ENCODE measurements at places on chromosomes 2 and 18. TPM values are rescaled to one million over a fixed set of nuclear protein-coding genes. Genes with fewer than 3 reads are reported as not detected.

- DNase-seq = no peak
Measured at GRCh38 chr2:141063406-141063805, 1067.4 kb downstream of the LRP1B start.

GRCh38 chr2:203710952-203711351, 4.5 kb downstream of the CD28 start:
- no peak for DNase-seq

DNA sequence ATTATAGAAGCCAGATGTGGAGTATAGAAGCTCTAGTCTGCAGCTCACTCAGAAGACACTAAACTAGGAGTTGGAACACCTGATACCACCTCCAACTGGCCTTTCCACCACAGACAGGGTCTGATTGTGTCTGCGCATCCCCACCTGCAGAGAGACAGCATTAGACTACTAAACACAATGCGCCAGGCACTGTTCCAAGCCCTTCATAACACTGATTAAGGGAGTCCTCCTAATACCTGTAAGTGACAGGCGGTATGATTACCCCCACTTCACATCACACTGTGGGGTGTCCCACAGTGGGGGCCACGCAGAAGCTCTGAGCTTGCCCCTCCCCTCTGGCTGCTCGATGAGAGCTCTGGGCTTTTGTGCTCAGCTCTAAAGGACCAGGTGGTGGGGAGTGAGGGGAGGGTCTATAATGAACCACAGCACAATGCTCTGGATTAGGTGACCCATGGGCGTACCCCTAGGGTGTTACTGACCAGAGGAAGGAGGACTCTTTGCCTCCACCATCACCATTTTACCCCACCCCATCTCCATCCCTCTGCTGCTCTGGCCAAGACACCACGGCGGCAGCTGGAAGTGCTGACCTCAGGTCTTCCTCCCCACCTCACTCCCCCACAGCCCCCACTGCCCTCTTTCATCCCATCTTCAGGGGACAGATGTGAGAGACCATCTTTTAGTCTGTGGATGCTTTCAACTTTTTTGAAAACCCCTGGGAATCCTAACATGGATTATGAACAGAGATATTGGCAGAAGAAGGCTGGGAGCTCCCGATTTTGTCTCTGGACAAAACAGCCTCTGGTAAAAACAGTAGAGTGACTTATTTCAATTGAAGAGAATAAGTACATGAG, 145.1 kb downstream of the GFPT1 start:
- DNase-seq = no peak

DNA sequence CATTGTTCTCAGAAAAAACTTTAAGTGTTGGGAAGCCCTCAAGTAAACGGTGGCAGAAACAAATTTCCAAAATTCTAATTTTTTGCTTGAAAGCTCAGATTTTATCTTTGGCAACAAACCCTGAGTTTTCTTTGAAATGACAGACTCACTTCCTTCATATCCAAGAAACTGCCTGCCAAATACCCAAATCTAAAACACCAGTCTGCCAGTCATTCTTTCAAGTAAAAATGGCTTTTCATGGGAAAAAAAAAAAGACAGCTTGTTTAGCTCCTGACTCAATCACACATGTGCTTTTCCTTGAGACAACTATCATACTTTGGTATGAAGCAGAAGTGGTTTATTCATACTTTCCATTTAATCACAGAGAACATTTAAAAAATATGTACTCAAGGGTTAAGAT, 40.6 kb upstream of the CSRNP3 start:
- DNase-seq = no peak

- no peak for DNase-seq
Measured at GRCh38 chr2:157245846-157246764, 11.4 kb upstream of the GALNT5 start.

DNA sequence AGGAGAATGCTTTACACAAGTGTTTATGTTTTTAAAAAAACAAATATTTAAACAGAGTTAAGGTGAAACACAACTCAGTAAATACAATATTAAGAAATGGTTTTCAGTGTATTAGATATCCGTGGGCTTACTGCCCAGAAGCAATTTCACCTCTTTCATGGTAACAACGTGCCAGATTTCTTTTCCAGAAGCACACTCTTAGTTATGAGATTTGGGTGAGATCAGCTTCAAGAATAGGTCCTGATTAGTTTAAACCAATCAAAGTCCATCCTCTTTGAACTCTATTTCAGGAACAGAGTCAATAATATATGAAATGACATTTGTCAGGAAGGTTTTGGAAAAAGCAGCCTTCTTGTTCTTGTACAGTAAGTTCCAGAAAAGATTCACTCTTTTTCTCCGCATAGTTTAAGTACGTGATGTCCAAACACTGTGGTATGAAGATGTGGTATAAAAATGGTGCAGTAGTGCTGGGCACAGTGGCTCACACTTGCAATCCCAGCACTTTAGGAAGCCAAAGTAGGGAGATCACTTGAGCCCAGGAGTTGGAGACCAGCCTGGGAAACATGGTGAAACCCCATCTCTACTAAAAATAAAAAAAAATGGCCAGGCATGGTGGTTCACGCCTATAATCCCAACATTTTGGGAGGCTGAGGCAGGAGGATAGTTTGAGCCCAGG, 14.7 kb downstream of the USP34 start:
- DNase-seq = no peak

GRCh38 chr18:80167331-80167730, 58.3 kb downstream of the ADNP2 start:
- DNase-seq = no peak

DNA sequence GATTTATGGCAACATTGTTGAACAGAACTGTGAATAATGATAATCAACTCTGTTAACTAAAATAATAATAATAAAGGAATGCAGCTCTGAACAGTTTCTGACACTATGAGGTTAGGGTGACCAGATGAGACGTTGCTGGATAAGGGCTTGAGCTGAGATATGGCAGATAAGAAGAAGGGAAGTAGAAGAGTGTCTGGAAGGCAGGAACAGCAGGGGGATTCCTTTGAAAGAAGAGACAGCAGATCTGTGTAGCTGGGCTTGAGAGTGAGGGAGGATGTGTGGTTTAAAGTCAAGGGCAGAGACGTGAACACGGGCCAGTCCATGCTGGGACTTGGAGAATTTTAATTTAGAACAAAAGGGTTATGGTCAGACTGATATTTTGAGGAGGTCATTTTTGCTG, 273.1 kb upstream of the SLC14A2 start:
- DNase-seq = no peak

DNA sequence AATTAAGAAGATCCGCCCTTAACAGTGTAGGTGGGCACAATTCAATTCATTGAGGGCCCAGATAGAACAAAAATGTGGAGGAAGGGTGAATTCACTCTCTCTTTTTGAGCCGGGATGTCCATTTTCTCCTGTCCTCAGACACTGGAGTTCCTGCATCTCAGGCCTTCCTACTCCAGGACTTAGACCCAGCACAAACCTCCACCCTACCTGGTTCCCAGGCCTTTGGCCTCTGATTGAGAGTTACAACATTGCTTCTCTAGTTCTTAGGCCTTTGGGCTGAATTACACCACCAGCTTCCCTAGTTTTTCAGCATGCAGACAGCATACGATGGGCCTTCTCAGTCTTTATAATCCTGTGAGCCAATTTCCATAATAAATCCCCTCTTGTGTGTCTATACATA, 87.8 kb upstream of the TMEM17 start:
- no peak for DNase-seq

DNA sequence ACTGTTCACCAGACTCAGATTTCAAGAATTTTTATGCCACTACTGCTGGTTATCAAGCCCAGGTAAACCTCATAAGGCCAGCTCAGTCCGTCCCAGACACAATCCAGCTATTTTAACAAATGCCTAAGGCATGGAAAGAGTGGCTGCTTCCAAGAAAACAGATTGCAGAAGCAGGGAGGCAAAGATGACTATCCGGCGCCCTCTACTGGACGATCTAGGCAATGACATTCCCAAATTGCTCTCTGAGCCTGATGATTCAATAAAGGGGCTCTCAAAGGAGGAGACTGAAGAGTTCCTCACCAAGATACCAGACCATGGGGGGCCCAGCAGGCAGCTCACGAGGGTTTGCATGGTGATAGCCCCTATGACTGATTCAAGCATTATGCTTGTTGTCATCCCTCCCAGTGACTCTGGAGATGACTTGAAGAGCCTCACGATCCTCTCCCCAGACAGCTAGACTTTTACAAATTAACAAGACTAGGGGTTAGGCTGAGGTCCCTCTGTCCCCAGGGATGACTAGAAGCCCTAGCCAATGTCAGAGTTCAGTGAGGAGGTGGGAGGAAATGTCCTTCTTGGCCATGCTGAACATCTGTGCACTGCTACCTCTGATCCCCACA, 25.0 kb downstream of the SERPINB8 start:
- peak; percentile 55 for DNase-seq

- no peak for DNase-seq
Measured at GRCh38 chr2:157267476-157267875, 10.0 kb downstream of the GALNT5 start.

DNA sequence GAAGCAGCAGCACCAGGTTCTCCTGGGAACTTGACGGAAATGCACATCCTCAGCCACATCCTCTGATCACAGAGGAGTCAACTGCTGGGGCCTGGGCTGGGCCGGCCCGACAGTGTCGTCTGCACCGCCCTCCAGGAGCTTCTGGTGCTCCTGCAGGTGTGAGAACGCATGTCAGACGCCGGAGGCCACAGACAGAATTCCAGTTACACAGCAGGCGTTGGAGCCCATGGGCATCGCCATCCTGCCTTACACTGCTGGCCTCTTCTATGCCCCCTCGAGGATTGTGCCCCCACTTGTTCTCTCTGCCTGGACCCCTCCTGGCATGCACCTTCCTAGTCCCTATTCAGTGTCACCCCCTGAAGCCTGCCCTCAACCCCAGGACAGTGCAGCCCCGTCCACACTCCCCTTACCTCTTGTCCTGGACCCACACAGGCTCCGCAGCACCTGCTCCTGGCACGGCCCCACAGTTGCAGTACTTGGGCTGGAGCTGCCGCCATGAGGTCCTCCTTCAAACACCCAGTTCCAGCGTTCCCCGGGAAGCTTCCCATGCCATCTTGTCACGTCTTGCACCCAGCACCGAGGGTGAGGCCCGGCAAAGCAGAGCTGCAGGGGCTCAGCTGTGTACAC, 37.5 kb downstream of the ADI1 start:
- no peak for DNase-seq

GRCh38 chr2:218276986-218277755, 6.9 kb downstream of the PNKD start:
- no peak for DNase-seq

- DNase-seq = no peak
Measured at GRCh38 chr18:5311301-5311989, 15.9 kb upstream of the ZBTB14 start.

DNA sequence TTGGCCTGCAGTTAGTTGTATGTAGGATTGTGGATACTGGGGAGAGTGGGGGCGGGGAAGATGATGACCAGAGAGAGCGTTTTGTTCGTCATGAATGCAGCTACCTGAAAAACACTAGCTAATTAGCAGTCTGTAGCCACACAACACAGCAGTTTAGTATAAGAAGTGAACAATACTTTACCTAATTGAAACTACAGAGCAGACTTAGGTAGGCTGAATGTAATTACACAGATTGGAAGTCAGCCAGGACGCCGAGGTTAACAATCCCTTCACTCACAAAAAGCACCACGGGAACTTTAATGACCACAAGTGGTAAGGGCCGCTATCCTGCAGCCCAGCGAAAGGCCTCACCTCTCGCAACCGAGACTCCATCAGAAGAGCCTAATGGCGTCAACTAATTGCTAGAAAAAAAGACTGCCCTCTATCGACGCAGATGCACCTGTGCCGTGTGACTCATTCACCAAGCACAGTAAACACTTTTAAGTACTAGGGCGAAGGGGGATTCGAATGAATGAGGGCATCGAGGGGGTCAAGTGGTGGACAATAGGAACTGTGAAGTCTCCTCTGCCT, 591.0 kb downstream of the ARHGAP15 start:
- no peak for DNase-seq

- no peak for DNase-seq
Measured at GRCh38 chr2:167177196-167177595, 288.9 kb downstream of the XIRP2 start.

DNA sequence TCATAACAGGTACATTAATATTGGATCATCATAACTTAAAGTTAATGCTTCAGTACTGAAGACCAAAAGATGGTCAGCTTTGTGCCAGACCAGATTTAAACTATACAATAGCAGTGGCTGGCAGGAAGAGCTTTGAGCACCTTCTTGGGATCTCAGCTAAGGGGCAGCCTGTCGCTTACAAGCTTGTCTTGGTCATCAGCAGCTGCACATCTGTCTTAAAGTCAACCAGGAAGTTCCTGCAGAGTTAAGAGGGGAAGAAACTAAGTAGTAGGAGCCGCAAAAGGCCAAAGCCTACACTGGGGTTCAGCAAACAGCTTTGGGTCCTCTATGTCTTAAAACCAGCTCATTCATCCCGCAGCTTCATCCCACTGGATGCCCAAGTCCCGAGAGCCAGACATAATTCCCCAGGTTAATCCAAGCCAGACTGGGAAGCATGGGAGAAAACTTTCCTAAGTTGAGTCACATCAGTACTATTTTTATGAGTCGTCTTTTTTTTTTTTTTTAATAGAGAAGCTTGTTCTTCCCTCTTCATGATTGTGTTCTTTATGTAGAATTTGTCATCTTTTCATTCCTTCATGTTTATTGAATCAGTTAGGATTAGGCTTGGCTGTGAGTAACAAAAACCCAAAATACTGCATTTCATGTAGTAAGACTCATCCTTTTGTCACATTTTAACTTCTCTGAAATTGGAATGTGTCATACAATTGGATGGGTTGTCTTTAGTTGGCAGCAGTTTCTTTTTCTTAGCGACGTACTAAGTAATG, 59.3 kb downstream of the SERTAD2 start:
- no peak for DNase-seq

- no peak for DNase-seq
Measured at GRCh38 chr2:171089489-171089888, 71.2 kb downstream of the TLK1 start.

- DNase-seq = no peak
Measured at GRCh38 chr2:240136671-240137292, 677 bp upstream of the COPS9 start.

DNA sequence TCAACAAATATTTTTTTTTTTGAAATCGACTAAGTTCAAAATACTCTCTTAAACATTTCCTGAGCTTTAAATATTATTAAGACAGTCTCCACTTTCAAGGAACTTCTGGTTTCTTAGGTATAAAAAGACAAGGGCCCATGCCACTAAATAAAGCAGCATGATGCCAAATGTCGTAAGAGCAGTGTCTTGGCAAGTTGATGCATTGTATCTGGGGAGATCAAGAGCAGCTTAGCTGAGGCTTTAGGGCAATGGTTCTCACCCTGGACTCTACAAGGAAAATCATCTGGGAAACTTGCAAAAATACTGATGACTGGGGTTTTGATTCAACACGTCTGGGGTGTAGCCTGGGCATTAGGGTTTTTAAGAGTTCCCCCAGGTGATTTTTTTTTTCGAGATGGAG, 41.3 kb downstream of the COL4A3 start:
- no peak for DNase-seq

The CABYR gene
- total RNA-seq = 9.5 TPM

The MC4R gene
- total RNA-seq = 0.19 TPM

The CD8B2 gene
- not detected for total RNA-seq

The DNER gene
- 4.0 TPM for total RNA-seq

The SANBR gene
- 33.3 TPM for total RNA-seq

The RNF144A gene
- 49.6 TPM for total RNA-seq

The TXNL4A gene
- 140 TPM for total RNA-seq

The RNMT gene
- 35.8 TPM for total RNA-seq

The MC5R gene
- not detected for total RNA-seq

The ABCG8 gene
- total RNA-seq = not detected

The FKBP1B gene
- total RNA-seq = 22.0 TPM

The POLE4 gene
- 49.3 TPM for total RNA-seq

The NAB1 gene
- total RNA-seq = 48.8 TPM

The KCNIP3 gene
- 2.9 TPM for total RNA-seq

The EML6 gene
- 8.1 TPM for total RNA-seq

The DSC2 gene
- 10.2 TPM for total RNA-seq

The POTEI gene
- 1.3 TPM for total RNA-seq

The KIAA2012 gene
- total RNA-seq = 0.07 TPM

The FEV gene
- total RNA-seq = not detected
